ENCODE measurements at places on chromosomes 11 and 22.

DNA sequence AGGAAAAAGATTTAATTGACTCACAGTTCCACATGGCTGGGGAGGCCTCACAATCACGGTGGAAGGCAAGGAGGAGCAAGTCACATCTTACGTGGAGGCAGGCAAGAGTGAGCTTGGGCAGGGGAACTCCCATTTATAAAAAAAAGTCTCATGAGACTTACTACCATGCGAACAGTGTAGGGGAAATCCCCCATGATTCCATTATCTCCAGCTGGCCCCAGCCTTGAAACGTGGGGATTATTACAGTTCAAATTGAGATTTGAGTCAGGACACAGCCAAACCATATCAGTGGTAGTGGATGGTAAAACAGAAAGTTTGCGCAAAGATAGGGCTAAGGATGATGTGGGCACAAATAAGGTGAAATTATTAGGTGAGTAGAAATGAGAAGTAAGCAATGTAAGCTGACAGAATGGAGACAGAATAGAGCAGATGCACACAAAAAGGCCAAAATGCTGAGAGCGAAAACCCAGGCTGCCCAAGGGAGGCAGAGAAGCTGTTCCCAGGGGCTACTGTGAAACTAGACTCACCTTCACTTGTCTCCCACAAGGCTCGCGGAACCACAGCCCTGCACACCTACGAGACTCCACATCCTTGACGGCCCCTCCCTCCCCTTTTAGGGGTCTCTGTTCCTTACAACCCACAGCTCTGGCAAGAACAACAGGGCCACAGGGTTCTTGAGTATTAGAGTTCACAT, 377.6 kb downstream of the CADM1 start:
- DNase-seq = no peak

GRCh38 chr11:35796562-35796961, 134.0 kb downstream of the TRIM44 start:
- DNase-seq = no peak

DNA sequence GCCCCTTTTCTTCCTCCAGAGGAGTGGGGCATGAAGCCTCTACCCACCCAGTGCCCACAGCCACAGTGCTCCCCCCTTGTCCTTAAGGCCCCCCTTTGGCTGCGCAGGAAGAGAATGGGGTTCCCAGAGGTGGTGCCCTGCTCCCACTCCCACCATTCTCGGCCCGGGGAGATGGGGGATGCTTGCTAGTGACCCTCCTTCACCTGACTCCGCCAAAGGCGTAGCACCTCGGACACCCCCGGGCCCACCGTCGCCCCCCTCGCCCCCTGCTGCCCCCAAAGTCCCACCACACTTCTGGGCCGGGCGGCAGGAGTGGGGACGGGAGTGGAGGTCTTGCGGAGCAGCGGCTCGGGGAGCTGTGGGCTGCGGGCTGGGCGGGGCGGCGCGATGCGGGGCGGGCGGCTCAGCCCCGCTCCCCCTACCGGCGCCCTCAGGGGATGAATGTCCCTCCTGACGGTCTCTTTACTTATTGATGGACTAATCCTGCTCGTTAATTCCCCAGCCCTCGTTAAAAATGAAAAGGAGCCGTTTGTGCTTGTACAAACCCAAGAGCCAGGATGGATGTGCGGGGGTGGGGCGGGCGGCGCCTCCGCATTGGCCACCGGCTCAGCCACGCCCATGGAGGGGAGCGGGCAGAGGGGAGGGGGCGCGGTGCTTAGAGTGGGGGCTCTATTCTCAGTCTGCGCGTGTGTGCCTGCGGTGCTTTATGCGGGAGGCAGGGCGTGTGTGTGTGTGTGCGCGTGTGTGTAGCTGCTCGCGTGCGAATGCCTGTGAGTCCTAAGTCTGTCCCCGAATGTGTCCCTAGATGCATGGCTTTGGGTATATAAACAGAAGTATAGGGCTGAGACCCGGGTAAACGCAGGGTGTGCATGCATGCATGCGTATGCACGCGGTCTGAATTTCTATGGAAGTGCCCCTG, 25.6 kb downstream of the SYT7 start:
- no peak for DNase-seq

GRCh38 chr11:69588270-69588669, 52.7 kb upstream of the CCND1 start:
- DNase-seq = no peak

DNA sequence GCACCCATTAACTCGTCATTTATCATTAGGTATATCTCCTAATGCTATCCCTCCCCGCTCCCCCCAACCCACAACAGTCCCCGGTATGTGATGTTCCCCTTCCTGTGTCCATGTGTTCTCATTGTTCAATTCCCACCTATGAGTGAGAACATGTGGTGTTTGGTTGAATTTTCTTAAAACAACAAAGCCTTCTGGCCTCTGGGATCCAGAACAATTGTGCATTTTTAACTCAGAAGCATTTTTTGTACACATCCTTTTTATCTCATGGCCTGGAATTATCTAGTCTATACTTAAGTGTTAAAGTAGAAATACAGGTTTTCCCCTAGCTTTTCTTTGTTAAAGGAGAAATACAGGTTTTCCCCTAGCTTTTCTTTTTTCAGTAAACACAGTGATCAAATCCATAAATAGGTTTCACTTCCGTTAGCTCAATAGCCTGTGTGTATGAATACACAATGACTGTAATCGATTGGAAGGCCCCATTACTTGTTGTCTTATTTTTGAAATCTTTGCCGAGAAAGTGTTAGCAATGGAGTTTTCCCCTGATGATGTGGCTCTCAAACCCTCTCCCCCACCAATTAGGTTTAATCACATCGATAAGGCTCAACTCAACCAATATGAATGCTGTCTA, 125.6 kb upstream of the PITPNB start:
- DNase-seq = no peak

GRCh38 chr11:125320347-125321076, 156.0 kb downstream of the PKNOX2 start:
- DNase-seq = no peak

GRCh38 chr11:121864660-121865059, 251.4 kb downstream of the BLID start:
- DNase-seq = no peak

DNA sequence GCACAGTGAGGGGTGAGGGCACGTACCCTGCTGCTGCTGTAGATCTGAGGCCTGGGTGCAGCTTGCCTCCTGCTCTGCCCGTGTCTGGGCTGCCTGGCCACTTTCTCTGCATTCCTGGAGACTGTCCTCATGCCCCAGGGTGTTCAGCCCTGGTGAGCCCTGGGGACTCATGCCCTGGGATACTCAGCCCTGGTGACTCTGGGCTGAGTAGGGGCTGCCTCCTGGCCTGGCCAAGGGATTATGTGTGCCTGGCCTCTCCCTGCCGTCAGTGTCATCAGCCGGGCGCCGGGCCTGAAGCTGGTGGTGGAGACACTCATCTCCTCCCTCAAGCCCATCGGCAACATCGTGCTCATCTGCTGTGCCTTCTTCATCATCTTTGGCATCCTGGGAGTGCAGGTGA, 94.7 kb downstream of the CACNA1I start:
- DNase-seq = no peak

Data from CD14-positive monocyte (primary cell).